ENCODE measurements at places on chromosomes 2 and 18. TPM values are rescaled to one million over a fixed set of nuclear protein-coding genes. Genes with fewer than 3 reads are reported as not detected.

Gene TMEM17
- 2.1 TPM for total RNA-seq

Gene ALPG
- not detected for total RNA-seq

Gene EML4
- 126 TPM for total RNA-seq

Gene UGT1A3
- not detected for total RNA-seq

Gene GKN2
- not detected for total RNA-seq

Gene SIX3
- 5.2 TPM for total RNA-seq

Gene ADCY3
- 22.1 TPM for total RNA-seq

Gene DPYSL5
- total RNA-seq, result 3.5 TPM

Gene PAX8
- 0.11 TPM for total RNA-seq

Gene FEV
- not detected for total RNA-seq

Gene HTR2B
- total RNA-seq, result not detected

Gene CDK15
- total RNA-seq, result 0.16 TPM

Gene TLK1
- total RNA-seq, result 82.5 TPM

Gene LIMS2
- total RNA-seq, result 10.0 TPM

Gene MAPK4
- 3.4 TPM for total RNA-seq

Gene RAD51AP2
- not detected for total RNA-seq

Gene SCYGR4
- total RNA-seq, result not detected

Gene CYBRD1
- total RNA-seq, result 3.6 TPM

Gene KCNJ13
- 1.5 TPM for total RNA-seq

Gene MAP3K19
- not detected for total RNA-seq

Gene EPHA4
- total RNA-seq, result 96.9 TPM

Gene TMEM37
- 9.5 TPM for total RNA-seq

Gene B4GALT6
- total RNA-seq, result 47.8 TPM

Data from endodermal cell (in vitro differentiated cells).